Kidney capillary endothelial cell (primary cell): ENCODE measurements at places on chromosomes 12 and 14.

DNA sequence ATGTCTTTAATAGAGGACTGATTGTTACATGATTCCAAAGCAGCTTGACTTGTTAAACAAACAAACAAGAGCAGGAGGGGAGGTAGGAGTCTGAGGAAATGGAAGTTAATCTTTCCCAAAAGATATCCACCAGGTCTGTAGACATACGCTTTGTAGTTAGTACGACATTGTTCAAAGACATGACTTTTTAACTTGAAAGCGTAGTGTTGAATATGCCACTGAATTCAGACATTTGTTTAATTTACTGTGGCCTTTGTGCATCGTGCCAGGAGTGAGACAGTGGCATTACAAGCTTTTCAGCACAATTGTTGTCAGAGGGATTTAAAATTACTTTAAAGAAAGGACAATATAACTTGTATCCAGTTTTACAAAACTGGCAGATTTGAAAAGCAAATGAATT lies 53.0 kb downstream of the SAV1 start:
- DNase-seq, result no peak

DNA sequence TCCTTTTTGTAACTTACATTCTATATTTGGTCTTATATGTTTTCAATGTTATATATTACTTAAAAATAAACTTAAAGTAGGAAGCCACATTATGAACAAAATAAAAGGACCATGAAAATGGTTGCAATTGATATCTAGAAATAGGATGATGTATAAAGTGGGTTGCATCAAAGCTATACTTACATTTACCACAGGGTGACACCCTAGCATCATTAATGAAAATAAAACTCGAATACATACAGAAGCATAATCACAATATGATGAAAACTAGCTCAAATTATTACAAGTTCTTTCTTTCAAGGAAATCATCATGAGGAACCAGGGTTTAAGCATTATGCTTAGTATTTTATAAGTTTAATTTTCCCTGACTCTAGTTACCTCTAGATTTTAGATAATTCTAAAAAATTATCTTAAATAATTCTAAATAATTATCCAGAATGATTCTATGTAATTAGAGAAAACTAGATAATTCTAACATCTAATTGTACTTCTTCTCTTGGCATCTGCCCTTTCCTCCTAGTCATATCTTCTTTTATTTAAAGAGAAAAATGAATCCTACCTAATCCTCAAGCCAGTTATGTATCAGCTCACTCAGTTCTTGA lies 31.2 kb downstream of the TAS2R7 start:
- DNase-seq, result peak; percentile 42

- no peak for DNase-seq
These were observed 14.0 kb downstream of the SYNE3 start for GRCh38 chr14:95502381-95502950.

GRCh38 chr14:68210729-68211299 lies 391.2 kb downstream of the RAD51B start:
- DNase-seq, result no peak

GRCh38 chr14:101542391-101542790 lies 18.9 kb upstream of the DIO3 start:
- no peak for DNase-seq

GRCh38 chr12:31020385-31021166 lies 53.1 kb upstream of the DDX11 start:
- no peak for DNase-seq

- no peak for DNase-seq
These were observed 150.7 kb upstream of the C14orf180 start for GRCh38 chr14:104428860-104429259.
